ENCODE measurements at places on chromosomes 5 and 9.

DNA sequence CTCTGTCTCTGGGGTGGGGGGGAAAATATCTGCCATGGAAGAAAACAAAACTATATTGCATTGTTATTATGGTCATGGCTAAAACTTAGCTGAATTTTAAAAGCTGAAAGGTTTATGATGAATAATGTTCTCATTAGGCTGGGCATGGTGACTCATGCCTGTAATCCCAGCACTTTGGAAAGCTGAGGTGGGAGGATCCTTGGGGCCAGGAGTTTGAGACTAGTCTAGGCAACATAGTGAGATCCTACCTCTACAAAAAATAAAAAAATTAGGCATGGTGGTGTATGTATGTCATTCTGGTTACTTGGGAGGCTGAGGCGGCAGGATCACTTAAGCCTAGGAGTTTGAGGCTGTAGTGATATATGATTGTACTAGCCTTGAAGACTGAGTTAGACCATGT, 44.5 kb downstream of the IPO11 start:
- DNase-seq = no peak

DNA sequence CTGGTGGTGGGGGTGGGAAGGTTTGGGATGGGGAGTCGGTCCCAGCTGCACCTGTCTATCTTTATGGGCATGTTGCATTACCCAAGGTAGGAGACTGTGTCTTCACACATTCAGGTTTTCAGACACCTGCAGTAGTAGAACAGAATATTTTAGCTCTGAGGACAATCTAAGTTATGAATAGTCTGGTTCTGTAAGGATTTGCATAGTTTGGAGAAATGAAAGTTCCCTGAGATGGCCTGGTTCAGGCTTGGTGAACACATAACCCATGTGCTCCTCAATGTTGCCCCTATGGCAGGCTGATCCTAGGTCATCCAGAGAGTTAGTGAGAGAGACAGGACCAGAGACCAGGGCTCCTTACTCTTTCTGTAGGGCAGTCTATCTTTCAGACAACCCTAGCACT, 20.7 kb downstream of the TNFSF8 start:
- DNase-seq = no peak

- no peak for DNase-seq
Measured at GRCh38 chr5:96926276-96926675, 9.6 kb upstream of the LNPEP start.

DNA sequence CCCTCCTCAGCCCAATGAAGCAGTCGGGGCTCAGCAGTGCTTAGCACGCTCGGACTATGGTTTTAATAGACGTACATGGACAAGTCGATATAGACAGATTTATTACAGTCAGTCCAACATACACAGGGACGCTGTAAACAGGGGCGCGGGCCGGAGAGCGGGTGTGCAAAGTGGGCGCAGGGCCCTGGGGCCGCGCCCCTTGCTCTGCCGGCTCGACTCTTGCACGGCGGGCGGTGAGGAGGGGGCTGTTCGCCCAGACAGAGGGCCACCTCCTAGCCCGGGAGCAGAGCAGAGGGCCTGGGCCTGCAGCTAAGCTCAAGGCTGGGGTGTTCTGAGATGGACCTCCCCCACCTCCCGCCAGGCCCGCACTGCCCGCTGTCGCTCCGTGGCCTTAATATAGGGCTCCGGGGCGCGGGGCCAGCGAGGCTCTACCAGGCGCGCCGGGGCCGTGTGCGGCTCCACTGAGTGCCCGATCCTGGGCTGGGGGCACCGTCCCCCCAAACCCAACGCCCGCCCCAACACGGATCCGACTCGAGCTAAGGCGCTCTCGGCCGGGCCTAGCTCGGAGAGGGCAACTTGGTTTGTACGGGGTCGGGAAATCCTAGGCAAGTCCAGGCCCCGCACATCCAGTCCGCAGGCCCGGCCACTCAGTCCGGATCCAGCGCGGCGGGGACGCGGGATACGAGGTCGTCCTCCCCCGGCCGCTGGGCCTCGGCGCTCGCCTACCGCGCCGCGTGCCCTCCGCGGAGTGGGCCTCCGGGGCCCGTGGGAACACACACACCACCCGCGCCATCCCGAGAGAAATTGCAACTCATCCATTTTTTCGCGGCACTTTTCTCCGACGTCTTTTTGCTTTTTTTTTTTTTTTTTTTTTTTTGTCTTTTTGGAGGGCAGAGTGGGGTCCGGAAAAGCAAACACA, 6.1 kb downstream of the PITX1 start:
- DNase-seq = no peak

GRCh38 chr5:137090151-137090550, 409.0 kb downstream of the SPOCK1 start:
- DNase-seq = no peak

GRCh38 chr5:31036411-31036810, 157.1 kb upstream of the CDH6 start:
- no peak for DNase-seq

- DNase-seq = no peak
Measured at GRCh38 chr9:130382096-130382495, 62.7 kb upstream of the ASS1 start.

DNA sequence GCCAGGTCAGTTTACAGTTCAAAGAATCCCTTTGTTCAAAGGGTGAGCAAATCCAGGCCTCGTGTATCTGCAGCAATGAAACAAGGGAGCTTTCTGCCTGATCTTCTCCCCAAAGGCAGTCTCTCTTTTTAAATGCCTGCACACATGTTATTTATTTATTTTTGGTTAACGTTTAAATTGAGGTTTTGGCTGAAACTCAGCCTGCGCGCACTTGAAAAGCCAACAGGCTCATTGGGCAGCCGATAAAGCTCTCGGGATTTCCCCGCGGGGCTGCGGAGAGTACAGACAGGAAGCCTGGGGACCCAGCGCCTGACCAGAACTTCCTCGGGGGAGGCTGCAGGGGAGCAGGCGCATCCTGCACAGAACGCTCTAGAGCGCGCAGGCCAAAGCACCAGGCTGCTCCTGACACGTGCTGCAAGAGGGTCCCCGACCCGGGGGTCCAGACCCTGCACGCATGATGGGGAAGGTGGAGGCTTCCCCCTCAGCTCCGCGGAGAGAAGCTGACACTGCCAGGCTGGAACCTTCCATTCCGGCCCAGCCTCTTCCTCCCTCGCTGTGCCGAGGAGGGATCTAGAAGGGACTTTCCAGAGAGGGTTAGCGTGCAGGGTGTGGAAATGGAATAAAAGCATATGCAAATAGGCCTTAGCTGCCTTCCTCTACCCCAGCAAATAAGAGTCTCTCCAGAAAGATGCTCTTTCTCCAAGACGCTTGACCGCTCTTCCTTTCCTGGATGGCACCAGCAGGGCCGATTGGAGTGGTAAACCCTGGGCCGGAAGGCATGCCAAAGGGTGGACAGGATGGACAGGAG, 46.1 kb downstream of the PTTG1 start:
- DNase-seq = peak; percentile 96

- no peak for DNase-seq
Measured at GRCh38 chr5:118486647-118487225, 501.6 kb downstream of the DTWD2 start.

GRCh38 chr9:83030391-83031107, 32.4 kb downstream of the RASEF start:
- DNase-seq = no peak

GRCh38 chr5:21665524-21665923, 1187.6 kb downstream of the CDH12 start:
- no peak for DNase-seq

DNA sequence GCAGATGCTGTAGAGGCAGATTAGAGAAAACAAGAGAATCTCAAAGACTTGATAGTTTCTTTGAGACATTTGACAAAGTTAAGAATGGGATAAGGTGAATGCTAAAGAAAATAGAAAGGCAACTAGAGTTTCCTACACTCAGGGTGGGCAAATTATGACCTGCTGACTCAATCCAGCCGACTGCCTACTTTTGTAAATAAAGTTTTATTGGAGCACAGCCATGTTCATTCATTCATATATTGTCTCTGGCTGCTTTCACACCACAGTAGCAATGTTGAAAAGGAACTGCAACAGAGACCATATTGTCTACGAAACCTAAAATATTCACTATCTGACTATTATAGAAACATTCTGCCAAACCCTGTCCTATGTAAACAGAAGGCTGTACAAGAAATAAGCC, 37.6 kb upstream of the TARS1 start:
- no peak for DNase-seq

DNA sequence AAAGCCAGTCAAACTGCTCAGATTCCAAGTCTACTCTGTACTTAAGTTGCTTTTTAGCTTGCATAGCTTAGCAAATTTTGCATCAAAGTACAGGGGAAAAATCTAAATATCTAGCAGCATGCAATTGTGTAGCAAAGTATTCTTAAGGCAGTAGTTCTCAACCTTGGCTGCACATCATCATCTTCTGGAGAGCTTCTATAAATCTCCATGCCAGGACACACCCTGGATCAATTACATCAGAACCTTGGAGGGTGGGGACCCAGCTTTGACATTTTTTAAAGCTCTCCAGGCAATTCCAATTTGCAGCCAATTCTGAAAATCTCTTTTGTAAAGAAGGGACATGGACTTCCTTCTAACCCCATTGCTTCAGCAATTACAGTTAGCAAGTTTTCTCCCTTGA, 187.5 kb downstream of the SNCAIP start:
- no peak for DNase-seq

GRCh38 chr9:69155341-69156030, 18.6 kb upstream of the TJP2 start:
- DNase-seq = no peak

DNA sequence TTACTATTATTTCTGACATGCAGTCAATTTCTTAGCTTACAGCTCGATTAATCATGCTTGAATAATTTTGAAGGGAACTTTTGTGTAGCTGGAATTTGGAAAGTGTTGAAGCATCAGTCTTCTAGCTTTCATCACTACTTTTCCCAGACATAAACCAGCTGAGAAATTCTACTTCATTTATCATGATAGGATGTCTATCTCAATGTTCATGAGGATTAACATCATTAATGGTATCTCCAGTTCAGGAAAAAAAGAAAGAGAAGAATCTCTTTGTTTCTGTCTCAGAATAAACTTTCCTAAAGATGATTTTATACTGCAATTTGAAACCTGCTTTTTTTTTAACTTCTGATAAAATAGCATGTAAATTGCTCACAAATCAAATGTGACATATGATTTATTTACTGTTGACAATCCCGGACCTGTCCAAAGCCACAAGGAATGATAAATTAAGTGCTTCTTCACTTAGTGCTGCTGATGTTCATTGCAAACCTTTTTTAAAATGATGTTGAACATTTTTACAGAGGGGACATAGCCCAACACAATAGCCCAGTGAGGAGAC, 412.1 kb upstream of the CLINT1 start:
- DNase-seq = no peak

- no peak for DNase-seq
Measured at GRCh38 chr5:175021321-175021720, 296.9 kb downstream of the MSX2 start.

GRCh38 chr9:104091708-104092107, 2.4 kb upstream of the SMC2 start:
- peak; percentile 17 for DNase-seq

DNA sequence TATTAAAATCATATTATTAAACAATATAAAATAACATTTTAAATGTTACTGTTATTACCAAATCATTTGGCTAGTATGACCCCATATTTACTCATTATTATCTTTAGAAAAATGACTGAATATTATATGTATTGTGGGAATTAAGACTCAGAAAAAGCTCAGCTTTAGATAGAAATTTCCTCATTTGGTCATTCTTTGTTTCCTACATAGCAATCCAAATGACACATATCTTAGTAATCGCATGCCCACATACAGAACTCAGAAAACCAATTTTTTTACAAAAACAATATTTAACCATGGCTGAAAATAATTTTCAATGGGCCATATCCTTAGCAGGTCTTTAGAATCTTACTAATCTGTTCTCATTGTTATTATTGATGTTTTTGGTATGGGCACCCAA, 53.8 kb upstream of the TSLP start:
- no peak for DNase-seq

DNA sequence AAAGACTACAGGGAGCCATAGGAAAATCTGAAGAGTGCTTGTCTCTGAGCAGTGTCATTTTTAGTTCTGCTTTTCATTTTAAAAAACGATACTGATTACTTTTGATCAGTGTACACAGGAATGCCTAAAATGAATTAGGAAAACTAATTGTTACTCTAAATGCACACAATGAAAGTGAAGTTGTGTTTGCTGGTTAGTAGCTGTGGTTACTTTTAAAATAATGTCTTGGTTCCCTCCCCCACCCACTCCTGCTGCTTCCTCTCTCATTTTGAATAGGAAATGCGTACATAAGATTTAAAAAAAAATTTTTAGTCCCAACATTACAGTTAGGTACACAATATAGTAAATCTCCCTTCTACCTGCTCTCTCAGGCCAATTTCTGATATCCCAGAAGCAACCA, 47.5 kb upstream of the PLPP1 start:
- no peak for DNase-seq

- DNase-seq = no peak
Measured at GRCh38 chr9:8845808-8846207, 1046.2 kb upstream of the DMAC1 start.

GRCh38 chr9:79471580-79472543, 99.9 kb upstream of the TLE4 start:
- DNase-seq = no peak

DNA sequence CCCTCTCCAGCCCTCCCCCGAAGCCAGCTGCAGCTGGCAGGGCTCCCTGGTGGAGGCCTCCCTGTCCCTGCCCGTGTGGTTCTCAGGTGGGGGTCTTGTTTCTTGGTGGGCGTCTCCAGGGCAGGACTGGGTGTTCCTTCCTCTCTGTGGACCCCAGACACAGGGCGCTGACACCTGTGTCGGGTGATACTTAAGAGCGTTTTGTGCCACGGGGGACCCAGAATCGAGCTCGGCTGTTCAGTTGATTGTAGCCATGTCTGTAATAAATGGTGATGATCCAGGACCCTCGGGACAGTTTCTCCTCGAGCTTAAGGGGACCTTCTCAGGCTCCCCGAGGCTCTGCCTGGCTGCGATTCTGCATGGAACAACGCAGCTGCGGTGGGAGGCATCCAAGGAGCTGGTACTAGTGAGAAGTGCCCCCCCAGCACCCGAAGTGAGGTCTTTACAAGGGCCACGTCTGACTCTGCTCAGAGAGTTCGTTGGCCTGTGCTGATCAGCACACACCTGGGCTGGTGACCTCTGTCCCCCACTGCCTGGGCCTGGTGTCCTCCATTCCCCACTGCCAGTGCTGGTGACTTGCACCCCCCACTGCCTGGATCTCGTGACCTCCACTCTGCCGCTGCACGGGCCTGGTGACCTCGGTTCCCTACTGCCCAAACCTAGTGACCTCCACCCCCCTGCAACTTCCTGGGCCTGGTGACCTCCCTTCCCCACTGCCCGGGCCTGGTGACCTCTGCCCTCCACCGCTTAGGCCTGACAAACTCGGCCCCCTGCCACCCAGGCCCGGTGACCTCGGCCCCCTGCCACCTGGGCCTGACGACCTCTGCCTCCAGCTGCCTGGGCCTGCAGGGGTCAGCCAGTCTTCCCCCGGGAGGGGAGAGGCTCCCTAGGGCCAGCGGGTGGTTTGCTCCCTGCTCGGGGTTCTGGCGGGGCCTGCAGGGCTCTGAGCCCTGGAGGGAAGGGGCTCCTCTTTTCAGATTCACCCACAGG, 36.0 kb downstream of the NDUFS6 start:
- DNase-seq = no peak

- DNase-seq = no peak
Measured at GRCh38 chr9:108811944-108812343, 43.8 kb downstream of the ACTL7B start.

- DNase-seq = no peak
Measured at GRCh38 chr5:155148694-155149093, 135.1 kb downstream of the KIF4B start.

Measured in activated CD4-positive, alpha-beta T cell treated with anti-CD3 and anti-CD28 coated beads, Interleukin-2, amount 50 U/mL, for 16 hours (primary cell).